ENCODE measurements at places on chromosomes 6 and 20. TPM values are rescaled to one million over a fixed set of nuclear protein-coding genes. Genes with fewer than 3 reads are reported as not detected.

DNA sequence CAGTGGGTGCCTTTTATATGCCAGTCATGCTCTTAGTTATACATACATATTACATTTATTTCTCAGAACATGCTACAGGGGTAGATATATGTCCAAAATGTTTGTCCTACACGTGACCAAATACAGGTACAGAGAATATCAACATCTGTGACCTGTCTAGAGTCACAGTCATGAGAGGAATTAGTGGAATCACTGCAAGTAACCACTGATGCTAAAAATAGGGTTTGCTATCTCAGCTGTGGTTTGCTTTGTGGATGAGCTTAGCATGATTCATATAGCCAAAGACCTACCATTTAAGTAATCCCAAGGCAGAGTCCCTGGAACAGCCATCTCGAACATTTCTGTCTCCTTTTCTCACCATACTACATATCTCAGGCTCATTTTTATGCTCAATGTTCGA, 32.3 kb downstream of the GSTA3 start:
- DNase-seq = no peak

GRCh38 chr6:32198866-32199265, 6.4 kb upstream of the GPSM3 start:
- no peak for DNase-seq

GRCh38 chr6:29813809-29814208, 13.8 kb upstream of the HLA-G start:
- DNase-seq = no peak

The B3GALT4 gene
- 25.2 TPM for total RNA-seq
